Memory B cell (primary cell): ENCODE measurements at places on chromosomes 2 and 18.

DNA sequence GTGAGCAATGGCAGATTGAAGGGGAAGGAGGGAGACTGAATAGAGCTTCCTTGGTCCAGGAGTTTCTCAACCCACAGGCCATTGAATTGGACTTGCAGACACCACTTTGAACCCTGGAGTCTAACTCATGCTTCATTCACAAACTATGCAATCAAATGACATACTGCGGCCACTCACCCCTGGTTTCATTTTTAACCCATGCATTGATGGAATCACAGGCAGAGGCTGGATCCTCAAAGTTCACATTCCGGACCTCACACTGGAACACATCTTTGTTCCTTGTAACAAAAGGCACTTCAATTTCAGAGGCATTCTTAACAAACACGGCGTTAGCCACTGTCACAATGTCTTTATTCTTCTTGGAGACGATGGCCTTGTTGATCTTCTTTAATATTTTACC lies 40.7 kb downstream of the MRPL44 start:
- DNase-seq: no peak

DNA sequence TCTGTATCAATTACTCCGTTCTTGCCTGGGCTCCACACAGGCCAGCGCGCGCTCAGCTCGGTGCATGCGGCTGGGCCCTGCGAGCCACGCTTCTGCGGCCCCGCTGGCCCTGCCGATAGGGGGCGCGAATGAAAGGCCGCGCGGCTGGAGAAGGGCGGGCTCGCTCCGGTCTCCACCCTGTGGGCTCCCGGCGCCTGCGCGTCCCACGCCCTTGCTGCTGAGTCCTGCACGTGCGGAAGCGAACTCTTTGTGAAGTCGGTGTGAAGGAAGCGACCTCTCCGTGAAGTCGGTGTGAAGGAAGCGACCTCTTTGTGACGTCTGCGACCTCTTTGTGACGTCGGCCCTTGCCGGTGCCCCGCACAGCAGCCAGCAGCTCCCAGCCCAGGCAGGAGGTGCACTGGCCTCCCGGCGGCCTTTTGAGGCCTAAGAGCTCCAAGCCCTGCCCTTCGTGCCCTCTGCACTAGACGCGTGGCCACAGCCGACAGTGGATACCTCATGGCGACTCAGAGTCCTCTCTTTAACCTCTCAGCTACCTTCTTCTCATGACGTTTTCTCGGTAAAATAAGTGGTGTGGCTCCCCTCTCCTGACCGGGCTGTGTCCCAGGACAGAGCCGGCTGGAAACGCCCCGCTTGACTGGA lies 391.9 kb upstream of the RAB6C start:
- no peak for DNase-seq

GRCh38 chr2:219104107-219105035 lies 43.6 kb upstream of the IHH start:
- no peak for DNase-seq

DNA sequence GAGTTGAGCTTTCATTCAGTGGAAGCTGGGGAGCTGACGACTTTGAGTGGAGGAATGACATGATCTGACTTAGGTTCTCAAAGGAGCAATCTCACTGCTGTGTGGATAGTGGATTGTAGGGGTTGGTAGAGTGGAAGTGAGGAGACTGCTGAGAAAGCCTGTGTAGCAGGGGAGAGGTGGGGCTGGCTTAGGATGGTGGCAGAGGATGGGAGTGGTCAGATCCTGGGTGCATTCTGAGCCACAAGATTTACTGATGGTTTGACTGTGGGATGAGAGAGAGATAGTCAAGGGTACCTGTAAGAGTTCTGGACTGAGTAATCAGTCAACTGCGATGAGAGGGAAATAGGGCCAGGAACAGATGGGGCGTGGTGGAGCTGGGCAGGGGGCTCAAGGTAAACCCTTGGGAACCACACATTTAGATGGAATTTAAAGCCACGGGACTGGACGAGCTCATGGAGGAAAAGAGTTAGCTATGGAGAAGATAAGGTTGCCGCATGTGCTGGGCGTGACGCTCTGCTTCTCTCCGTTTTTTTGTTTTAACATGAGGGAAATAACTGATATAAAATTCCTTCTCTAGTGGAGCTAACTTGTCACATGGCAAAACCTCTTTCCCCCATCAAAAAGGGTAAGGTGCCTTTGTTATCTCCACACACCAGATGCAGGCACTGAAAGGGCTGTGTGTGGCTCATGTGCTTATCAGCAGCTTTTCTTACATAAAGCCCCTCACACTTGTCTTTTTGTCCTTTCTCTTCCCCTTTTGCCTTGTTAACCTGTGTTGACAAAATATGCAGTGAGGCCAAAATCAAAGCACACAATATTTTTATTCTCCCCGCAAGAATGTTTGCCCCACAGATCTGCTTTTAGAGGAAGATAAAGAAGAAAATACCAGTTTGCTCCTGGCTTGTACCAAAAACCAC lies 379.8 kb downstream of the TSN start:
- DNase-seq: no peak

DNA sequence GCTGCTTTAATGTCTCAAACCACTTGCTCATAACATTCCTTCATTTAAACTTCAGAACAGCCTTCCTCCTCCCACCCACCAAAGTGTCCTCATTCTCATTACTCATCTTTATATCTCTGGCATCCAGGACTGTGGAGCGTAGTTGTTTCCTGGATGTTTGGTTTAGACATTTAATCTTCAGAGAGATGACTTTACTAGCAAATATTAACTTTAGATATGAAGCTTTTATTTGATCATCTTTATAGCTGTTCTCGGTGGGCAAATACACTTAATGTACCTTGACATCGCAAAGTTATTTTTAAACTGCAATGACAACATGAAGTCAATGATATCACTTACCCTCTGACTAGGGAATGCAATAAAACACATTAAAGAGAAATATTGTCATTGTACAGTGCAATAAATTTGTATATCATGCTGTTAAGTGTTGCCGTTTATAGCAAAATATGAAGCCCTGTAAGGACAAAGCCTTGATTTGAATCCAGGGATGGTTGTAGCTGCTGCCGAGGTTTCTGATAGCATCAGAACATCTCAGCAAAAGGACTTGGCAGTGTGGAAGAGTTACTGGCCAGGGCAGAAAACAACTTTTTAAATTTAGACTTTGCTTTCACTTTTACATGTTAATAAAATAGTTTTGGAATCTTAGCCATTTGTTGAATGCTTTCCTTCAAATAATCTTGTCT lies 4.6 kb upstream of the LAMA3 start:
- DNase-seq: no peak

DNA sequence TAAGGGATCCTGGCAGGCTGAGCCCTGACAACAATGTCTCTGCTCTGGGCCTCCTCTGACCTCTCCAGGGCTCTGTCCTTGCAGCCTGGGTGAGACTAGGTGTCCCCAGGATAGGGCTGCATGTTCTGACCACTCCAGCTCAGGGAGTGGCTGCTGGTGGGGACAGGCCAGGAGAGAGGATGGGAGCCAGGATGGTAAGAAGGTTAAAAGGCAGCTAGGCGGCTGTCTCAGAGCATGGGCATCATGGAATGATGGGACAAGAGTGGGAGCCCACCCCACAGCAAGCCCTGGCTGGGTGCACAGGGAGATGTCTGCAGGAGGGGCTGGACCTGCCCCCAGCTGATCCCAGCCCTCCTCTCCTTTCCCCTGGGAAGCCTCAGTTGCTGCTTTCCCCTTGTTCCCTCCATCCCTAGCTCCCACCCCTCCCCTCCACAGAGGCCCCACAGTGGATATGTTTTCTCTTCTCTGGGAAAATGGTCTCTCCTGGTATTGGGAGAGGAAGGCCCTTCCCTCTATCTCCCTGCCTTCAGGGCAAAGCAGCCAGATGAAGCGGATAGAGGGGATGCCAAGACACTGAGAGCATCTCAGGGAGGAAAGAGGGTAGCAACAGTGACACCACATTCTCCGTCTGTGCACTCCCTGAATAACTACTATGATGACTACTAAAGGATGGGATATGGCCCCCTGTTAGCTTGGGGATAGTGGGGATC lies 334.3 kb downstream of the DYSF start:
- no peak for DNase-seq

- peak; percentile 33 for DNase-seq
Observed at GRCh38 chr18:35268821-35269220, 21.2 kb downstream of the ZSCAN30 start.

DNA sequence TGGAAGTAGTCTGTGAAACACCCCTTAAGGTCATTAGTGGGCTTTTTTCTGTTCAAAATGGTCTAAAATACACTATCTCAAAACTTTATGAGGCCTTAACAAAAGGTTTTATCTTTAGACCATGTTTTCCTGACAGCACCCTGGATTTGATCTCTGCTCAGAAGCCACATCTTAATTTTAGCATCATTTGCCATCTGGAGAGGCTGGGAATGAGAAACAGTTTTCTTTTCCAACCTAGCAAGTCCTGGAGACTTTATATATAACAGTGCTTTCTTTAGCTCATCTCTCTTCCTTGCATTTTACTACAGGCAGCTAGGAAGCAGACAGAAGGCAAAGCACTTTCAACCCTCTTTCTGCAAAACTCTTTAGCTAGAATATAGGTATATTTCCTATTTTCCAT lies 62.7 kb upstream of the CYTIP start:
- DNase-seq: no peak

GRCh38 chr18:57595347-57595746 lies 8.8 kb upstream of the FECH start:
- no peak for DNase-seq

DNA sequence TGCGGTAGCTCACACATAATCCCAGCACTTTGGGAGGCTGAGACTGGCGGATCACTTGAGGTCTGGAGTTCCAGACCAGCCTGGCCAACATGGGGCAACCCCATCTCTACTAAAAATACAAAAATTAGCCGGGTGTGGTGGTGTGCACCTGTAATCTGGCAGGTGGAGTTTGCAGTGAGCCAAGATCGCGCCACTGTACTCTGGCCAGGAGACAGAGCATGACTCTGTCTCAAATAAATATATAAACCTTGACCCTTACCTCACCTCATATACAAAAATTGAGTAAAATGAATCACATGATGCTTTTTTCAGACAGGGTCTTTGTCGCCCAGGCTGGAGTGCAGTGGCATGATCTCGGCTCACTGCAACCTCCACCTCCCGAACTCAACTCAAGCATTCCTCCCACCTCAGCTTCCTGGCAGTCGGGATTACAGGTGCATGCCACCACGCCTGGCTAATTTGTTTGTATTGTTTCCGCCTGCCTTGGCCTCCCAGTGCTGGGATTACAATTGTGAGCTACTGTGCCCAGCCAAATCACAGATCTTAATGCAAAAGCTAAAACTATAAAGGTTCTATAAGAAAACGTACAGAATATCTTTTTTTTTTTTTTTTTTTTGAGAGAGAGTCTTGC lies 25.3 kb downstream of the XPO1 start:
- no peak for DNase-seq

DNA sequence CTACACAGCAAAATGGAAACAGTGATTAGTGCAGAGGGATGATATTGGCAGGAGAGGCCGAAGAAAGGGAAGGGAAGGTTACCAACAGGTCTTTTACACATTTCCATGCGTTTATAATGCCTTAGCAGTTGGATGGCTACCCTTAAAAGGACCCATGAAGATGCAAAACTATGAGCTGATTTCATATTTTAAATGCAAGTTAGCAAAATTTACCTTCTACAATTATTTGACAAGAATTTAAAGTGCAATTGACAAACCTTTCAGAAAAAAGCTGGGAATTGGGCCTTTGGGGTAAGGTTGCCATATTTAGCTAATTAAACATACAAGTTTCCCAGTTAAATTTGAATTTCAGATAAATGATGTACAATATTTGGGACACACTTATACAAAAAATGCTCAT lies 13.3 kb downstream of the DNER start:
- DNase-seq: no peak

DNA sequence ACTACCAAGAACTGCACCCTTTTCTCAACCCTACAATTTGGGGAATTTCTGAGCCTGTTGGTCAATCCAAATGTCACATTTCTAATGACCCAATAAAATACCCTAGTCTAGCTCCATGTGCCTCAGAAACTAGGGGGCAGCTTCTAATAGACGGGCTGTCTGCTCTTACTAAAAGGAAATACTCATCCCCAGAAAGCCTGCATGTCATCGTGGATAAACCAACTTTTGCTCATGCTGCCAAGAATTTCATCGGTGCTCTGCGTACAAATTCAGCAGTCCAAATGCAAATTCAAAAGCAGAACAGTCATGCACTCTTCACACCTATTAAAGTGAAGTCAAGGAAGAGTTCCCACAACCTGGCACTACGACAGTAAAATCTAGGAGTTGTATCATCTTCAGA lies 377.3 kb downstream of the LNPK start:
- no peak for DNase-seq

DNA sequence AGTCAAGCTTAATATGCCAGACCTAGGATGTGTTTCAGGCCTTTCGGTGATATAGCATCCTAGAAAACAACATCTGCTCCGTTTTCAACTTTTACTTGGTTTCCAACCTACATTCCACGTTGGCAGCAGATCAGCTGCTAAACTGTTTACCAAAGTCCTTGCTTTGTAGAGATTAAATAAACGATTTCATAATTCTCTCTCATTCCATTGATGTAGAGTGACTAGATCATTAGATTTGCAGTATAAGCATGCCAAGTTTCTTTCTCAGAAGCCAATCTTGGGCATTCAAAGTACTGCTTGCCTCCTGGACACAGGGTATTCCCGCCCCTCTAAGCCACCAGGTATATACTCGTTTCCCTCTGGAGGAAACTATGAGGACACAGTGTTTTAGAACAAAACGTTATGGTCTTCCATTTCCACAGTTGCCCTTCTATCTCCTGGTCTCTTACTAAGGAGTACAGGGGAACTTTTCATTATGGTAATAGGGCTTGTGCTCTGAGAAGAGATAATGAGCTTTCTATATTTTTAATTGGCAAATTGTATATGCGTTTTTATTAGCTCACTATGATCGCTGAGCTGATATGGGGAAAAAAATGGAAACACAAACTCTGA lies 10.5 kb upstream of the INSIG2 start:
- no peak for DNase-seq

GRCh38 chr2:111171337-111171930 lies 50.7 kb downstream of the BCL2L11 start:
- no peak for DNase-seq

DNA sequence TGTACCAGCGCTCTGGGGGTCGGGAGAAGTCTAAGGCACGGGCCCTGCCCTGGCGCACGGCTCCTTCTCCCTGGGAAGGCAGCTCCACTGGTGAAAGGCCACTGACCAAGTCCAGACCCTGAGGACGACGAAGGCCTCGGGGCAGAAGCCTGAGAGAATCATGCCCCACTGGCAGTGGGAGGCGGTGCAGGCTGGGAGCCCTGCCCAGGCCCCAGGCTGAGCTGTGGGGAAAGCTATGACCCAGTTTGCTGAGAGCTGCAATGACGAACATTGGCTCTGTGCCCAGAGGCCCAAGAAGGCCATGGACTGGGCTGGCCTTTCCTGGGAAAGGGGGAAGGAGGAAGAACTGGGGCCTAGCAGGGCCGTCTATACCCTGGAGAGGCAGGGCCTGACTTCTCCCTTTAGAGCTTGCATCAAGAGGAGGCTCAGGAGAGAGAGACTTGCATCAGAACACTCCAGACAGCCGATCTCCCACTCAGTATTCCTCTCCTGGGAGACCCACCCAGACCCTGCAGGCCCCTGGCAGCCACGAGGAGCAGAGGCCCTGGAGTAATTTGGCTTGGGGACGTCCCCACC lies 32.9 kb downstream of the HS1BP3 start:
- DNase-seq: no peak
